Brain (organoid and tissue), 16 donors: ENCODE measurements at places on chromosomes 1 and 21.

- peak; percentile 94 for DNase-seq
These were observed 9.3 kb downstream of the IRF2BP2 start for GRCh38 chr1:234600418-234601281.

DNA sequence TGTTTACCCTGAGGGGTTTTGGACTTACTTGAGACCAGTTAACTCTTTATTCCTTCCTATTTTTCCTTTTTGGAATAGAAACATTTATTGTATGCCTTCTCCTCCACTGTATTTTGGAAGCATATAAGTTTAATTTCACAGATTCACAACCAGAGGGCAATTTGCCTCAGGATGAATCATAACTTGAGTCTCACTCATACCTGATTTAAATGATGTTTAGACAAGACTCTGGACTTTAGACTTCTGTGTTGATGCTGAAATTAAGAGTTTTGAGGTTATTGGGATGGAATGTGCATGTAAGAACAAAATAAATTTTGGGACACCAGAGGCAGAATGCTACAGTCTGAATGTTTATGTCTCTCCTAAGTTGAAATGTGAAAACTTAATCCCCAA lies 7.1 kb upstream of the ADAM30 start:
- no peak for DNase-seq

GRCh38 chr1:60898987-60899386 lies 183.4 kb upstream of the NFIA start:
- no peak for DNase-seq

- DNase-seq, result no peak
These were observed 49.9 kb downstream of the DISC1 start for GRCh38 chr1:231676487-231676886.

DNA sequence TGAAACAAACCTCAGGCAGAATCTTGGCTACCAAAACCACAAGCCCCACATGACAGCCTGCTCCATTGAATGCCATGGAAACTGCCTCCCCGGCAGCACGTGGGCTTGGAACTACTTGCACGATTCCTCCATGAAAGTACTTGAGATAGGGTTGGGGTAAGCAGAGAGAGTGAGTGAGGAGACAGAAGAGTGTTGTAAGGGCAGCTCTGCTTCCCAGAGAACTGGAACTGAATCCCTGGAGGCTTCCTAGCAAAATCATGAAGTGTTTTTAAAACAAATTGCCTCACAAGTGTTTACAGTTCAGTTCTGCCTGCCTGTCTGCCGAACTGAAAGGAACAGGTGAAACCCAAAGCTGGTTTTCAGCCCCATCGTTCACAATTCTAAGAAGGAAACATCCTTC lies 35.3 kb upstream of the DNASE2B start:
- no peak for DNase-seq

DNA sequence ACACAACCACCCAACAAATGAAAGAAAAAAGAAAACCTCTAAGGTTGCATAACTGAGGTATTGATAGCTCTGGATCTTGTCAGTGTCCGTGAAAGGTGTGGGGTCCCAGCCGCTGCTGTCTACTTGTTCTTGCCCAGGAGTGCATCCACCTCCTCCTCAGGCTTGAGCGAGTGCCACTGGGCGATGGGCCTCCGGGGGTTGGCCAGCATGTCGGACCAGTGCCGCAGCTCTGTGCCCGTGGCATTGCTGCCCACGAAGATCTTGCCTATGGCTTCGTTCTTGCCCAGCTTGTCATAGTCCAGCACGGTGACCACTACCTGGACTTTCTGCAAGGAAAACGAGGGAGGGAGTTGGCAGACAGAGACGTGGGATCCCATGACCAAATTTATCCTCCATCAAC lies 113.6 kb downstream of the SYT2 start:
- DNase-seq, result no peak

GRCh38 chr1:11384170-11384554 lies 94.8 kb upstream of the DISP3 start:
- no peak for DNase-seq

GRCh38 chr1:47440599-47441081 lies 2.8 kb downstream of the FOXD2 start:
- no peak for DNase-seq

GRCh38 chr21:27515676-27516075 lies 548.8 kb upstream of the ADAMTS5 start:
- no peak for DNase-seq

DNA sequence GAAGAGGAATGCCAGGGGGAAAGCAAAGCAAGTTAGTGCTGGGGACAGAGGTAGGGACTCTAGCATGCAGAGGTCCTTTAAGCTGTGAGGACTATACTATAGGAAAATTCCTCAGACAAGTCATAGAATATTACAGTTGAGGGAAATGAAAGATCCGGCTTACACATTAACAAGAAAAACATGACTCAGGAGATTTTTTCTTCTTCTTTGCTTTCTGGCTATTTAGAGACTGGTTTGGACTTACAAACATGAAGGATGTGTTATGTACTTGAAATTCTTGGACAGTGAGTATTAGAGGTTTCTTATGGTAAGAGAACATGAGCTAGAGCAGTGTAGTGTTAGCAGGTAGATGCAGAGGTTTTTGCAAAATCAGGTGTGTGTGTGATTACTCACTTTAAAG lies 24.9 kb downstream of the USP25 start:
- no peak for DNase-seq

GRCh38 chr1:33094971-33095604 lies 14.1 kb downstream of the AZIN2 start:
- DNase-seq, result peak; percentile 84

DNA sequence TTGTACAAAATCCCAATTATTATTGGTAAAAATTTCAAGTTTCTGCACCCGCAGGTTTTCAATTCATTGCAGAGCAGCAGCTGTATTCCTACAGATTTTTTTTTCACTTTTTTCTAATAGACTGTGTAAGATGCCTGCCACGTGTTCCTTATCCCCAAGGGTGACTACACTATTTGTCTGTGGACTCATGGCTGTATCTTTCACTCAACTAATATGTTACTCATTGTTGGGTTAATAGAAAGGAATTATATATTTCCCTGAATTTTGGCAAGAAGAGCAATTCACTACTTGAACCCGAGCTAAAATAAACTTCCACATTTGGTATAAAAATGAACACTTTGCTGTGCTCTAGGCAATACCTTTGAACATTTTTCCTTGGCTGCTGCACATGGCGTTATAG lies 158.7 kb downstream of the NCAM2 start:
- no peak for DNase-seq

GRCh38 chr1:203388683-203389082 lies 37.8 kb upstream of the FMOD start:
- DNase-seq, result no peak

GRCh38 chr1:2093636-2094035 lies 43.4 kb downstream of the PRKCZ start:
- DNase-seq, result no peak

DNA sequence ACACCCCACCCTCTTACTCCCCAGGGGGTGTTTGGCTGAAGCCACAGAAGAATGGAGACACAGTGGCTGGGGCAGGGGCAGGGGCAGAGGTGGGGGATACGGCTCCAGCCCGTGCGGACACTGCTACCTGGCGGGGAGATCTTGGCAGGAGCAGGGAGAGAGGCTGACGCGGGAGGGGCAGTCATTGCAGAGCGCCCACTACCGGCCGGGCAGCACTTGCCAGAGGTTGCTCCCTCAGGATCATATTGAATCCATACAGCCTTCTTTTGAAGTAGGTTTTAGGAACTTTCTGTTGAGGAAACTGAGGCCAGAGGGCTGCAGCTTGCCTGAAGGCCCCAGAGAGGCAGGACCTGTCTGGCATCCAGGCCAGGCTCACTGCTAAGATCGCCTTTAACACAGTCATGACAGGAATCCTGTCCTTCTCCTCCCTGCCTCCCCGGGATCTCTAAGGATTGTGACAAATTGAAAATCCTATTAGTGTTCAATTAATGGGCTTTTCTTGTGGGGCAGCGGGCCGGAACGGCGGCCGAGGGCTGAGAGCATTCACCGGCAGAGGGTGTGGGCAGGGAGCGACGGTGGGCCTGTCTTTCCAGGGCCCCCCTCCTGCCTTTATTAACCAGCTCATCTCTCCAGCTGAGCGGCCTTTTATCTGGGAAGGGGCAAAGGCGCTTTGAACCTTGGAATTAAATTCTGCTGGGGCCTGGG lies 65.5 kb upstream of the WNT4 start:
- DNase-seq, result peak; percentile 27

DNA sequence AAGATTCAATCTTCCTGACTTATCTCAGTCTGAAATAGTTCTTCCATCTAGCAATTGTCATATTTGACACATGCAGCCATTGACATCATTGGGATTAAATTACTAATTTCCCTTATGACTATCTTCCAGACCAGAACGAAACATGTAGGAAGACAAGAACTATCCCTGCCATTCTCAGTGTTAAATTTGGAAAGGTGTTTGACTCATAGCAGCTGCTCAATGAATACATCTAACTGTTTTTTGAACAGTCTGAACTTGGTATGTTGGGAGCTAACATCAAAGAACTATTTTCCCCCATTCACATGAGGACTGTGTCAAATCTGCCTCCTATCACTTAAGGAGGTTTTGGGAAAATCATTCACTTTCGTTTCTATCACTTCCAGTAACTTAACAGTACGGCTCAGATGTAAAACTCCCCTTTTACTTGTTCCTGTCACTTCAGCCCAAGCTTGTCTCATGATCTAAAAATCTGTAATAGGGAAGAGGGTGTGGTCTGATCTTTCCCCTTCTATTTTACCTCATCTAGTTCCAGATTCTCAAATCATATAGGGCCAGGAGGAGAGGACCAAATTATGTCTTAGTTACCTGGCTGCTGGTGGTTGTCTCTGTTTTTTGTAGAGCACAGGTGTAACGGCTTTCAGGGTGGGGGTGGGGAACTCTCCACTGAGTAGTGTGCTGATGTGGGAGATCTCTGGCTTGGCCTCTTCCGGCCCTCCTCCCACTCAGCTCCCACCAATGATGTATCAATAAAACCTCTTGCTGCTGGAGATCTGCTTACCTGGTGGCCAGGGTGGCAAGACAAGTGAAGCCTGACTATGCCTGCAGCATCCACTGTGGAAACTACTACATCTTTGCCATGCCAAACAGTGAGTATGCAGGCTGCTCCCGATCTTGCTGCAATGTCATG lies 26.2 kb upstream of the SLAMF1 start:
- no peak for DNase-seq

DNA sequence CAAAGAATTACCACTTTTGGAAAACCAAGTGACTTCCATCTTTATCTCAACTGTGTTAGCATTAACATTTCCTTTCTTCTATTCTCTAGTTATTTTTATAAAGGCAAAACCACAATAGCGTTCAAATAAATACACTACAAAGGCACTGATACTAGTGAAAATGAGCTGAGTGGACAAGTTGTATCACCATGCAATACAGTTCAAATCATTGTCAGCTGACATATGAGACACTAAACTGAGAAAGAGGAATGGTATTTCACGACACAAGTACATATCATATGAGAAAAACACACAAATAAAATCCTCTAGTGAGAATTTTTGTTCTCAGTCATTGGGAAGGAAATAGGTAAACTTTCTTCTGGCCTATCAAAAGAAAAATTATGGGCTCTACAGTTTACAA lies 26.2 kb downstream of the ENAH start:
- DNase-seq, result no peak

DNA sequence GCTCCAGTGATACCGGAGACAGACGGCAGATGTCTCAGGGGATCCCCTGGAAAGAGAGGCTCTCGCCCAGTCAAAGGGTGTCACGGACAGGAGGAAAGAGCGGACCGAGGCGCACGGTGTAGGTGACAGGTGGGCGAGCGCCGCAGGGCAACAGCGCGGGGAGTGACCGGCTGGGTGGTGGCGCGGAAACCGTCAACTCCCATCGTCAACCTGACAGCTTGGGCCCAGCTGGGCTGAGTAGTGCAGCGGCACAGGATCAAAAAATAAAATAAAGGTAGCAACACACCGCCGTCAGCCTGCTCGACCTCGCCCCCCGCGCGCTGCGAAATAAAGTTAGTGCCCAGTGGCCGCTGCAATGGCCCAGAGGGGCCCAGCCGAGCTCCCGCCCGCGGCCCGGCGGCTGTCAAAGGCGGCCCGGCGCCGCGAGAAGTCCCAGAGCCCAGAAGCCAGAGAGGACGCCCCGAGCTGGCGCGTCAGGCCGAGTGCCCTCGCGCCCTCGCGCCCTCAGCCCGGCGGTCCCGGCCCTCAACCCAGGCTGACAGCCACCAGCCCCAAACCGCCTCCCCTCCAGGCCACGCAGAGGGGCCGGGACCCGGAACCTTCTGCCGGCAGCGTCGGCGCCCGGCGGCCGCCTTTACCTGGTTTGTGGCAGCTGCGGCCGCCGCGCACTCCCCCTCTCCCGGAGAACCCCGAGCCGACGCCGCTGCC lies at the start of gene LYST:
Gene LYST, minus strand, starts transcription at position 702 of the 708 bp plus-strand sequence. CDS start 36,489 bp downstream, outside the sequence.
- DNase-seq, result peak; percentile 82

- DNase-seq, result no peak
These were observed 15.0 kb downstream of the SKI start for GRCh38 chr1:2242814-2243725.

GRCh38 chr1:39458991-39459390 lies 32.4 kb upstream of the BMP8A start:
- DNase-seq, result no peak

DNA sequence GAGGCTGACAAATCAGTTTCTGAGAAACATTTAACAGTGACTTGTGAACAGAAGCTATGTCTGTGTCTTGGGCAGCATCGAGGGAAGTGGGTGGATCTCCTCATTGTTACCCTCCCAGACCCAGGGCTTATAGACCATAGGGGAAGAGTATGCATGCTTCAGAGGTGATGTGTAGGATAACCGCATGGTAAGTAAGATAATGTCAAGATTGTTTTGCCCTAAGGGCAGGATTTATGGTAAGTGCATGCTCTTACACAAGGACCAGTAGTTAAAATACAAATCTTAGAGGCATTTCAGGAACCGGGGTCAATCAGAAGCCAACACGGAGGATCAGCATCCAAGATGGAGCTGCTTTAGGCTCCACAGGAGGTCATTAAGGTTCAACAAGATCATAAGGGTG lies 7.7 kb upstream of the PRMT2 start:
- no peak for DNase-seq

DNA sequence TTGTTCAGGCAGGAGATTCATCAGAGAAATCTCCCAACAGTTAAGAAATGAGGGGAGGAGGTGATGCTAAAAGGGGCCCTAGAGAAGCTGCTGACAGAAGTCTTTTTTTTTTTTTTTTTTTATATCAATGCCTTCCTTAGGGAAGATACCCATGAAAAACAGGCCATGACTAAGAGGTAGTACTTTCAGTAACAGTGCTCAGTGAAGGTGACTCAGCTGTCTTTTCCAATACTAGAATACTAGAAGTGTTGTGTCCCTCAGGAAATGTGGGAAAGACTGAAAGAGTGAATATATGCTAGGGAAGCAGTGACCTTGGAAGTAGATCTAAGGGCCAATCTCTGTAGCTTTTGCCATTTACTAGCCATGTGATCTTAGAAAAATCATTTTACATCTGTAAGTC lies 52.4 kb upstream of the SLFNL1 start:
- DNase-seq, result no peak

GRCh38 chr1:160774886-160775719 lies 20.9 kb upstream of the LY9 start:
- no peak for DNase-seq

- no peak for DNase-seq
These were observed 3.8 kb downstream of the QSOX1 start for GRCh38 chr1:180158149-180159147.

GRCh38 chr1:6401673-6402072 lies 8.1 kb upstream of the ACOT7 start:
- no peak for DNase-seq

- no peak for DNase-seq
These were observed 3.6 kb upstream of the PPP2R5A start for GRCh38 chr1:212281590-212281989.
